GM23338 (cell line): ENCODE measurements at places on chromosomes 4 and X. TPM values are rescaled to one million over a fixed set of nuclear protein-coding genes. Genes with fewer than 3 reads are reported as not detected.
A peak's percentile ranks its signal among the peaks of the same experiment; 100 is the strongest.

GRCh38 chrX:51825436-51825835 lies 68.0 kb upstream of the MAGED1 start:
- no peak for DNase-seq

DNA sequence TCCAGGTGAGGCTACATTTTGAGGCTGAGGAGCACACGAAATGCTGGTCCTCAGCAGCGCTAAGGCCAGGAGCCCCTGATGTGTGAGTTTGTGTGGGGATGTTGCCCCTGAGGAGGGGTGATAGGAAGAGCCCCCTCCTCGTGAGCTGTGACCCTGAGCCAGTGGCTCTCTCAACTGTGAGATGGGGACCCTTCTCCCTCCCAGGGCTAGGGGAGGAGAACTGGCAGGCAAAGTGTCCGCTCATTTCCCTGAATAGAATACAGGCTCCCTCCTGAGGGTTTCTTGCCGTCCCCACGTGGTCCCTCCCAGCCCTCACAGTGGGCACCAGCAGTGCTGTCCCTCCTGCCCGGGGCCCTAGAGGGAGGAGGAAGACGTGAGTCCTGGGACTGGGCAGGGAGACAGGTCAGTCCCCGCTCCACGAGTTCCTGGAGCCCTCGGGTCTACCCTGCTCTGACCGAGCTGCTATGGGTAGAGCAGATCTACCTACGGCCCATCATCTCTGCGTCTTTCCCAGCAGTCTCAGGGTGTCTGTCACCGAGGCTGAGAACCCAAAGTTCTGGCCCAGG lies 21.0 kb upstream of the TBC1D14 start:
- DNase-seq = no peak

GRCh38 chrX:34655501-34656455 lies 1.3 kb downstream of the TMEM47 start:
- peak; percentile 30 for DNase-seq

- DNase-seq = no peak
Measured at GRCh38 chr4:188864741-188865140, 725.5 kb downstream of the TRIML1 start.

- DNase-seq = peak; percentile 72
Measured at GRCh38 chr4:55592014-55592413, at the start of gene PDCL2. Gene PDCL2, minus strand, starts transcription at chr4:55592245. Its CDS starts 136 bp downstream, at chr4:55592109.

DNA sequence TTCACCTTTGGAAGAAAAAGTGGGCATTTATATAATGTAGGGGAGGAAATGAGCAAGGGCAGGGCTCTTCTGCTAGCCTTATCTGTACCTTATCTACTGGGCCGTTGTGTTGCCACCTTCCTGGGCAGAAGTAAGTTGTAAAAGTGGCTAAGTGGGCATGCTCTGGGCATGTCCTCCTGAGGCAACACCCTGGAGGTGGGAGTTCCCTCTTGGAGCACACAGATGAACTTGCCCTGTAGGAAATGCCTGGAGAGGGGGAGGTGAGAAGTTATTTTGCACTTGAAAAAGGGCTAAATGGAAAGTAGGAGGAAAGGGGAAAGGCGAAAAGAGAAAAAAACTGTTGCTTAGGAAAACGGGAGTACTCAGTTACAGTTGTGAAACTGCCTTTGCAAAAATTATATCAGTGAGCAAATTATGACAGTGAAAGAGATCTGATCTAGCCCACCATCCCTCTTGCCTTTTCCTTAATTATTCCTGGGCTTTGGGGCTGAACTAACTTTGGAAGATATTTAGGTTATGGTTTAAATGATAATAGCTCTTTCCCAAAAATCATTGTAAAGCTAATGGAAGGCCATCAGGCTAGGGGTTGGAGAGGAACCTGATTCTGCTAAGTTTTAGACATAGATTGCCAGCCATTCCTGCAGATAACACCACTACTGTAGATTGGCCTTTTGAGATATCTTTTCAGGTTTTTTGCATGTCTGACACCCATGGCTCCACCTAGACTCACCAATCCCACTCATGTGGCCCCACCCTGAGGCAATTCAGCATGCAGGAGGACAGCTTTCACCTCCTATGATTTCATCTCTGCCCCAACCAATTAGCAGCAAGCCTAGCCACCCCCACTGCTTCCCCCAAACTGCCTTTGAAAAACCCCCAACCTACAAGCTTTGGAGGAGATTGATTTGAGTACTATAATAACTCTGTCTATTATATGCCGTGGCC lies 20.5 kb upstream of the ZNF81 start:
- DNase-seq = peak; percentile 62

GRCh38 chr4:81839347-81840042 lies 367.8 kb upstream of the RASGEF1B start:
- no peak for DNase-seq

The GLRA3 gene
- 0.03 TPM in 1 of 2 replicates, not detected in the other for total RNA-seq

DNA sequence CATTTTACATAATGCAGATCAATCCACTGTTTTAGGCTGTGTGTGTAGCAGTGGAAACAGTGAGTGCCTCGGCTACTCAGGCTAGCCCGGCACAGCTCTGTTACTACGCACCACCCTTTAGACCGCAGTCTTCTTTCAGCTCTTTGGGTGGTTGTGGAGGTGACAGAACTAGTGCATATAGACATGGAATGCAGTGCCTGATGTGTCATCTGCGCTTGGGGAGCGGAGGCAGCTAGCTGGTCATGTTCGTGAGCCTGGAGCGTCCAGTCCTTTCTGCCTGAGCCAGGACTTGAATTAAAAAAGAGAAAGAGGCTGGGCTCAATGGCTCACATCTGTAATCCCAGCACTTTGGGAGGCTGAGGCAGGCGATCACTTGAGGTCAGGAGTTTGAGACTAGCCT lies 4.8 kb downstream of the TBC1D14 start:
- no peak for DNase-seq

GRCh38 chr4:96525898-96526297 lies 686.0 kb downstream of the PDHA2 start:
- DNase-seq = no peak

GRCh38 chr4:55545151-55545550 lies 1.6 kb downstream of the CLOCK start:
- peak; percentile 46 for DNase-seq

DNA sequence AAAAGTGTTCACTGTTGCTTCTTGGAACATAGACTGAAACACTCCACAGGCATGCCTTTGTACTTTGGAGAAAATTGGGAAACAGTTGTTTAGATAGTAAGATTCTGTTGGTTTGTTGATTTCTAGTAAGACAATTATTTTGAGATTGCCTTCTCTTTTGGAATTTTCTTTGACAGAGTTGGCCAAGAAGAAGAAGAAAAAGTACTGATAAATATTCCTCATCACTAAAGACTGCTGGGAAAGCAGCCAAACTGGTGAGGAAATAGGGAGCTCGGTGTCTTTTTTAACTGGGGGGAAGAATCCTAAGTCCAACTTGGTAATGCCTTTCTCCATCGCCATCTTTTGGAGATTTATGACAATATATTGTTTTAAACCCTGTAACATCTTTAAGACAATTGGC lies 370.7 kb downstream of the GPAT3 start:
- DNase-seq = no peak

DNA sequence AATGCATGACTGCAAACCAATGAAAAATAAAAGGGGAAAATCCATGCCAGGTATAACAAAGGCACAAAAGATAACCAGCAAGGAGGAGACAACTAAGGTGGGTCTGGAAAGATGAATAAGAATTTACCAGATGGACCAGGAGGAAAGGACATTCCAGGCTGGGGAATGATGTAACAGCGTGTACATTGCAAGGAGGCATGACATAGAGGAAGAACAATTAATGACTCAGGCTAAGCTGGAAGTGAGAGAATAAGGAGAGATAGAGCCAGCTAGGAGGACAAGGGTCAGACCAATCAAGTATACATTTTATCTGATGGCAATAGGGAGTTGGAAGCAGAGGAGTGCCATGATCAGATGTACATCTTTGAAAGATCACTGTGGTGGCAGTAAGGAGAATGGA lies 57.0 kb downstream of the MTMR8 start:
- DNase-seq = no peak

DNA sequence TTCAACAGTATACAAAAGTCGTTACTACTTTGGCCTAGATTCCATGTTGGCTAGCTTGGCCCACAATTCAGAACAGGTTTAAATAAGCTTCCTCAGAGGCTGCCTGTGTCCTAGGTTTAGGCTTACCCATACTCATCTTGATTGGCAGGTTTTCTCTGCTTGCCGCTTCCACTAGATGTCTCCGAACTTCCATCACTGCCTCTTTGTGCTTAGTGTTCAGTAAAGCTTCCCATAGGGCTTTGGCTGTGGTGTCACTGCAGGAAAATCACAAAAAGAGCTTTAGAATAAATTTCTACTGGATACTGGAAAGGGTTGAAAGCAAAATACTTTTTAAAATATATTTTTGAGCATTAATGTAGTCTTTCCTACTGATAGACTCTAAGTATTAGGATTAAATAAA lies 52.4 kb downstream of the SCFD2 start:
- DNase-seq = peak; percentile 74

The ZMAT1 gene
- total RNA-seq = 1.5 and 2.2 TPM in 2 replicates

GRCh38 chrX:146243041-146243440 lies 425.4 kb downstream of the SLITRK2 start:
- DNase-seq = no peak

GRCh38 chr4:180757927-180758326 lies 1485.3 kb upstream of the TENM3 start:
- peak; percentile 24 for DNase-seq

DNA sequence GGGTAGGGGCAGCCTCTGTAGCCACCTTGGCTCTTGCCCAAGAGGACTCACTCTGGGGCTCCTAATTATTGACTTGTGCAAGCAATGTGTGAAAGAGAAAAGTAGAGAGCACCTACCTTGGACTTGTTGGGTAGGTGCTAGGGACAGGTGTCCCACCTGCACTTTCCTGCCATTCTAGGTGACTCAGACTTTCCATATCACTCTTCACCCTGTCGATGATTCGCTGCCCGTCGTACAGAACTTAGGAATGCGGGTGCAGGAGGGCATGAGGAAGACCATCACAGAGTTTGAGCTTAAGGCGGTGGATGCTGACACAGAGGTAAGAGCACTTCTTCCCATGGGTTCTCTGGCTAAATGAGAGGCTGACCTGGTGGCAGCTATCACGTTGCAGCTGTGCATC lies 87.3 kb upstream of the ANXA3 start:
- DNase-seq = no peak

DNA sequence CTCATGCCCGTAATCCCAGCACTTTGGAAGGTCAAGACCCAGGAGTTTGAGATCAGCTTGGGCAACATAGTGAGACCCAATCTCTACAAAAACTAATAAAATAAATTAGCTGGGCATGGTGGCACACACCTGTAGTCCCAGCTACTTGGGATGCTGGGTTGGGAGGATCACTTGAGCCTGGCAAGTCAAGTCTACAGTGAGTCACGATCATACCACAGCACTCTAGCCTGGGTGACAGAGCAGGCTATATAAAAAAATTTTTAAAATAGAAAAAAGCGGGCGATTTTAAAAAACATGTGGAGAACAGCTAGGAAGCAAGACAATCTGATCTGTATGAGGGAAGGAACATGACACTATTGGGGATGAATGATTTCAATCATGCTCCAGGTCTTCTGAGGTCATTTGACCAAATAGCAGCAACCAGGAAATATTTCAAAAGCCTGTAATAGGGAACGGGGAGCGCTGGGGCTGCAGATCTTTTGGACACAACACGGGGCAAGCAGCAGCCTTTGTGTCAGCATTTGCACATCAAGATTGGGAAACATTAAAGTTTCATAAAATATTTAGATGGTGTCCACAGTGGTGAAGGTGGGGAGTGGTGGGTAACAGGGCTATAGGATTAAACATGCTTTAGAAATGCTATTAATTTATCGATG lies 48.3 kb upstream of the GUCY1A1 start:
- DNase-seq = no peak

The BEX2 gene
- total RNA-seq = 37.5 and 49.8 TPM in 2 replicates

The TEC gene
- total RNA-seq = 3.0 and 8.3 TPM in 2 replicates

DNA sequence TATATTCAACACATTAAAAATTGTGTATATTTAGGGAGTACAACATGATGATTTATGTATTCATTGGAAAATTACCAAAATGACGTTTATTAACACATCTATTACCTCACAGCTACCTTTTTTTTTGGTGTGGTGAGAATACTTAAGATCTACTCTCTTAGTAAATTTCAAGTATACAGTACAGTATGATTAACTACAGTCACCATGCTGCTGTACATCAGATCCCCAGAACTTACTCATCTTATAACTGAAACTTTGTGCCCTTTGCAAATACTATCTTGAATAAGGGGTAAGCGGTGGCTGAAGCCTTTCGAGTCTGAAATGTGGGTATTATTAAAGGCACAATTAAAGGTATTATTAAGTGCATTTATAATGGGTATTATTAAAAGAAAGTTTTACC lies 976 bp downstream of the PHKA1 start:
- DNase-seq = no peak

GRCh38 chr4:2786152-2786671 lies 6.7 kb upstream of the SH3BP2 start:
- no peak for DNase-seq

DNA sequence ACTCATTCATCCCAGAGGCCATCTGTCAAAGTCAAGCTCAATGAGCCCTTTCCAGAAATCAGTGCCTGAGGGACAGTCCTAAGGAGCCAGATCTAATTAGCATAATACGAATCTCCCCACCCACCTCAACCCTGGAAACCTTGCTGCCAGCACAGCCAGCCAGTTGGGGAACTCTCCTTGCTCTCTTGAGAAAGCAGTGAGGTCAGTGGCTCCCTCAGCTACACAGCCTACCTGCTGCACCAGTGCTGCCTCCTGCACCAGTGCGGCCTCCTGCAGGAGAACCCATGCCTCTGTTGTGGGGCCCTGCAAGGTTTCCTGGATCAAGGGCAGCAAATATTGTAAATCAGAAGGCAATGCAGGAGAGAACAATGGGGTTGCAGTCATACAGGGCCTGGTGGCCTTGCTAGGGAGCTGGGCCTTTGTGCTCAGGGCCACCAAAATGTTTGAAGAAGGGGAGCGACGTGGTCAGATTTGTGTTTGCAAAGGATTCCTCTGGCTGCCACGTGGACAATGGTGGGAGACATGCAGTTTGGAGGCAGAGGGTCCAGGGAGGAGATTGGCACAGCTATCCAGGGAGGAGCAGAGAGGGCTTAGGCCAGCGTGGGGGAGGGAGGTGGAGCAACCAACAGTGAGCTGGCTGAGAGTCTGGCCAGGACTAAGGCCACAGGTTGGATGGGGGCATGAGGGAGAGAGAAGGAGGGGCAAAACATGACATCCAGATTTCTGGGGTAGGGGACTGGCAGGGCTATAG lies 124.3 kb upstream of the MAMLD1 start:
- peak; percentile 1 for DNase-seq

The FREM3 gene
- total RNA-seq = 0.07 and 0.08 TPM in 2 replicates

DNA sequence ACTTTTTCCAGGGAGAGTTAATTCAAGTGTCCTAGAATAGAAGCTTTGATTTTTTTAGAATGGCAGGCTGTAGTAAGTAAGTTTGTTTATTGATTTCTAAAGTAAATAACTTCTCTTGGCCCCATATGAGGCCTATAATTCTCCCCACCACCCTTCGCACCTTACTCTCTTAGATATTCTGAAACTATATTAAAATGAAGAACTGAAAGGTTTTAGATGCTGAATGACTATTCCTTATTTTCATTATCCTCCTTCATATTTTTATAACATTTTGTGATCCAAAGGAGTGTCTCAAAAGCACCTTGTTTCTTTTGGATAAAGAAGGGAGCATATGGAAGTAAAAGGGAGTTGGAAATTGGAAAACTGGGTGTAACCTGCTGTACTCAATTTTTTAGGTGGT lies 70.3 kb downstream of the IRS4 start:
- DNase-seq = no peak

GRCh38 chr4:16597443-16597842 lies 301.0 kb downstream of the LDB2 start:
- no peak for DNase-seq

The TCEAL2 gene
- 9.1 and 12.3 TPM in 2 replicates for total RNA-seq
